ELF-1 (cell line): ENCODE measurements at places on chromosomes 12 and 14.
A peak's percentile ranks its signal among the peaks of the same experiment; 100 is the strongest.

GRCh38 chr12:18476861-18477260 lies 215.5 kb downstream of the PIK3C2G start:
- DNase-seq, result no peak

GRCh38 chr12:40262657-40263056 lies 37.9 kb downstream of the LRRK2 start:
- DNase-seq, result no peak

GRCh38 chr12:120719496-120720233 lies 6.0 kb upstream of the ACADS start:
- no peak for DNase-seq

DNA sequence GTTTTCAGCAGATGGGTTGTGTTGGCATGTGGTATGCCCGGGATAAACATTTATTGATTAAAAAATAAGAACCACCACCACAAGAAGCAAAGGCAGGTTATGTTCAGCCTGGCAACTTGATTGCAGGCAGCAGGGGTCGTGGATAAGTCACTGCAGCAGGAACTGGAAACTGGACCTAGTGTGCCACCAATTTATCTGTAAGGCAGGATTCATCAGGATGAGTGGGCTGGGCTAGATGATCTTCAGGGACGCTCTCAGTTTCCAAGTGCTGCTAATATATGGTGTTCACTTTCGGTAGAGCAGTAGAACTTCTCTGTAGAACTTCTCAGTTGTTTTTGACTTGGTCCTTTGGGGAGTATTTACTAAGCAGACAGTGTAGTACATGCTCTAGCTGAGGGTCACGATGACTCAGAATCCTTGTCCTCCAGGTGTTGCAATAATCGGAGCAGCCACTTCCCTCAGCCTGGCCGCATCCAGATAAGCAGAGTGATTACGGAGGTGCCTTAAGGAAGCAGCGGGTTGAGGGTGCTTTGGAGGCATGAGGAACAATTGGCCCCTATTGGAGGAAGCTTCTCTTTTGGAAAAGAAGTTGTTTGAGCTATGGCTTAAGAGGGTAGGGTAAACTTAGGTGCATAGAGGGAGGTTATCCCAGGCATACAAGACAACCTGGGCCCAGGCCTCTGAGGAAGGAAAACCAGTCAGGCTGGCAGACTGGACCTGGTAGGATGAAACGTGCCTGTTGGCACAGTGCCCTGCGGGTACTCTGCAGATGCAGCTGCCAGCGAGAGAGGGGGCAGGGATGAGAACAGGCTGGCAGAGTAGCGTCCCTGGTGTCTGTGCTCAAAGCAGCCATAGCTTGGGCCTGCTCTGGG lies 104.0 kb downstream of the GPR135 start:
- peak; percentile 34 for DNase-seq

DNA sequence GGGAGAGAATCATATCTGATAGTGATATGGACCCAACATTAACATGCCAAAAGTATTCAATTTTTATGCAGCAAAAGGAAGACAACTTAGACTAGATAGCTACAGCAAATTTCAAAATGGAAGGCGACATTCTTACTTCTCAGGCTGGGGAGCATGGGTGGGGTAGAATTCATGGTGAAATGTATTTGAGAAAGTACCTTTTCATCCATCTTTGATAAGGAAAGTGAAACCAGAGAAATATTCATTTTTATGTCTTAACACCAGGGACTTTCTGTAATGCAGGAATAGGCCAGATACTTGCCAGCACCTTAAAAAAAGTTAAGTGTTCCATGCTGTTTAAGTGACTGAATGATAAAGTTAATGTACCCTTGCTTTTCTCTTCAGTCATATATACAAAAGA lies 13.4 kb downstream of the BTG1 start:
- DNase-seq, result no peak

GRCh38 chr14:32607399-32607798 lies 278.3 kb downstream of the AKAP6 start:
- no peak for DNase-seq

DNA sequence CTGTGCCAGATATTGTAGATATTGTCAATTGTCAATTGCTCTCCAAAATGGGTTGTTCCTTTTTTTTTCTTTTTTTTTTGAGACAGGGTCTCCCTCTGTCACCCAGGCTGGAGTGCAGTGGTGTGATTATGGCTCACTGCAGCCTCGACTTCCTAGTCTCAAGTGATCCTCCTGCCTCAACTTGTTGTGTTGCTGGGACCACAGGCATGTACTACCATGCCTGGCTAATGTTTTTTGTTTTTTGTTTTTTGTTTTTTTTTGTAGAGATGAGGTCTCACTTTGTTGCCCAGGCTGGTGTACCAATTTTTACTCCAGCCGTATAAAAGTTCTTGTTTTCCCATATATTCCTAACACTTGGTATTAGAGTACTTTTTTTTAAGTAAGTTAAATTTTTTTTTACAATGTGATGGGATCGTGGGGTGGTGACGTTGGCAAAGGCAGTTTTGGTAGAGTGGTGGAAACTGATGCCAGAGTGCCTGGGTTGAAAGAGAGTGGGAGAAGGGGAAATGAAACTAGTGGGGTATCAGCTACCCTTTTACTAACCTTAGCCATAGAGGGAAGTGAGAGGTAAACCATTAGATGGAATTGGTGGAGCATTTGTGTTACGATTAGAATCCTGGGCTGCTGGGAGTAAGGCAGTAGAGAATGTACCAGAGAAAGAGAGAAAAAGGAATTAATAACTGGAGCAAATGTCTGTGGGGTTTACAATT lies 33.0 kb upstream of the CFAP54 start:
- DNase-seq, result no peak

GRCh38 chr12:66774929-66775328 lies 96.1 kb upstream of the GRIP1 start:
- no peak for DNase-seq

GRCh38 chr14:38950676-38951075 lies 152.4 kb downstream of the SEC23A start:
- peak; percentile 29 for DNase-seq

DNA sequence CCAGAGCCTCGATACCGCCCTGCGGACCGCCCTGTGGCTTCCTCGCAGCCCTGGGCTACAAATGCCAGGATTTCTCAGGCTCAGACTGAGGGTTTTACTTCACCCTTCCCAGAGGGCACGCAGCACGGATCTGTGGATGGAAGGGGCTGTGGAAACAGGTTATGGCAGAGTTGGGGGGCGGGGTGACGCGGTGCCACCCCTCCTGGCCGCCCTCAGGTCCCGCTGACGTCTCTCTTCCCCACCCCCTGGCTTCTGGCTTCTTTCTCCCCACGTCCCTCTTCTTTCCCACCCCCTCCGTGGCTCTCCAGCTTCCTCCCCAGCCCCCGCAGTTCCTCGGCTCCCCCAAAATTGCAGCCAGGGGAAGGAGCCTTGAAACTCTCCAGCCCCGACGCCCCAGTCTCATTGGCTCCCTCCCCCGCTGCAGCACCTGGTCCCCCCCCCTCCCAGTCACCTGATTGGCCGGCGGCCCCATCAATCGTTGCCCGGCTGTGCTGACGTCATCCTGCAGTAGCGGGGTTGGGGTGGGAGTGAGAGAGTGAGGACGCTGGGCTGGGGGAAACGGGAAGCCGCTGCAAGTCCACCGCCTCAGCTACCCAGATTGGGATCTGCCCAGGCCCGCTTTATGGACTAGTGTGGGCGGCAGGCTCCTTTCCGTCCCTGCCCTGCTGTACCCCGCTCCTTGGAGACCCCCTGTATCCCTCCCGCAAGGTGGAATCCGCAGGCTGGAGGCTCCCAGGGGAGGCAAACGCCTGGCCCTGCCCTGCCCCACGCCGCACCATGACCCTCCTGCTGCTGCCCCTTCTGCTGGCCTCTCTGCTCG lies at the start of gene CLSTN3:
CLSTN3 (plus strand) TSS at position 500 of the 820 bp plus-strand sequence; CDS start at position 778, 278 bp downstream.
- DNase-seq, result peak; percentile 82

DNA sequence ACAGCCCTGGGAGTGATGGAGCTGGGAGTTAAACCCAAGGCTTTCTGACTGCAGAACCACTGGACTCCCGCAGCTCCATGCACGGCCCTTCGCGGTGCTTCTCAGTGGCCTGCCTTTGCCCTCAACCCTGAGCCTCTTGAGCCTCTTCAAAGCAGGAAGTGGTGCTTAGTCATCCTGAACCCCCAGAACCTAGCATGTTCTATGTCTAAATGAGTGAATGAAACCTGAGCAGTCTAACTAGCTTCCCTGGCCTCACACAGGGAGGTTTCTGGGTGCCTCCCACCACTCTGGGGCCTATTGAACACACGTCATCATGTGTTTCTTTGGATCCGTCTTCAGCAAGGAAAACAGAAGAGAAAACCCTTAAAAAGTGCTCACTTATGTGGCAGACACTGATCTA lies 117.9 kb upstream of the SFSWAP start:
- DNase-seq, result no peak

- no peak for DNase-seq
Measured at GRCh38 chr12:53327435-53328042, 6.1 kb upstream of the AAAS start.

DNA sequence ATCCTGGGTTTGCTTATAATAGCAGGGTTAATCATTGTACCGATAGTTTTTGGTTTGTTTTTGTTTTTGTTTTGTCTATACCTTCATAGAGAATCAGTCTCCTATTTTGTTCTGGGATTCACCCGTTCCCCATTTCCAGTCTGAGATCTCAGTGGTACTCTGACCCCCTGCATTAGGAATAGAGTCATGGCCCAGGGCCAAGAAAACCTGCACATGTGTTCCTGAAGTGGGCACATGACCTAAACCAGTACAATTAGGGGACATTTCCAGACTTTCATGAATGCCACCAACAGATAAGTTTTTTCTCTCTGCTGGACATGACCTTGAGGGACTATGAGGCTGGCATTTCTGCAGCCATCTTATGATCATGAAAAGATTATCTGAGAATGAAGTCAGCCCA lies 52.5 kb downstream of the MRPL42 start:
- DNase-seq, result no peak

- DNase-seq, result no peak
Measured at GRCh38 chr12:18859400-18859799, 121.5 kb downstream of the CAPZA3 start.

GRCh38 chr14:33793398-33794110 lies 157.3 kb downstream of the EGLN3 start:
- DNase-seq, result no peak

- no peak for DNase-seq
Measured at GRCh38 chr12:124490584-124491305, 76.7 kb downstream of the NCOR2 start.

DNA sequence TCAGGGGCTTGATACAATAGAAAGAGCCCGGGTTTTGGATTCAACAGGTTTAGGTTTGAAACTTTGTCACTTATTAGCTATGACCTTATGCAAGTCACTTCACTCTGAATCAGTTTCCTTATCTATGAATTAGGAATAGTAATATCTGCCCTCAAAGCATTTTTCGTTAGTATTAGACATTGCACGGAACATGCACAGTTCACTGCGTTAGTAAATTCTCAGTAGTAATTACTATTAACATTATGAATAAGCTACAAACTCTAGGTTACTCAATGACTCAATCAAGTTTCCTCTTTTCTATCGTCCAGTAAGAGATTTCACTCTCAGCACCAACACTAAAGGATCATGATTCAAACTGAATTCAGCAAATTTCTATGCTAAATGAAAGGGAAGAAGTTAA lies 150.3 kb downstream of the CEP83 start:
- no peak for DNase-seq

- DNase-seq, result peak; percentile 56
Measured at GRCh38 chr14:104968541-104969401, 9.4 kb downstream of the AHNAK2 start.

- DNase-seq, result no peak
Measured at GRCh38 chr12:106296179-106296877, 6.2 kb upstream of the TCP11L2 start.

DNA sequence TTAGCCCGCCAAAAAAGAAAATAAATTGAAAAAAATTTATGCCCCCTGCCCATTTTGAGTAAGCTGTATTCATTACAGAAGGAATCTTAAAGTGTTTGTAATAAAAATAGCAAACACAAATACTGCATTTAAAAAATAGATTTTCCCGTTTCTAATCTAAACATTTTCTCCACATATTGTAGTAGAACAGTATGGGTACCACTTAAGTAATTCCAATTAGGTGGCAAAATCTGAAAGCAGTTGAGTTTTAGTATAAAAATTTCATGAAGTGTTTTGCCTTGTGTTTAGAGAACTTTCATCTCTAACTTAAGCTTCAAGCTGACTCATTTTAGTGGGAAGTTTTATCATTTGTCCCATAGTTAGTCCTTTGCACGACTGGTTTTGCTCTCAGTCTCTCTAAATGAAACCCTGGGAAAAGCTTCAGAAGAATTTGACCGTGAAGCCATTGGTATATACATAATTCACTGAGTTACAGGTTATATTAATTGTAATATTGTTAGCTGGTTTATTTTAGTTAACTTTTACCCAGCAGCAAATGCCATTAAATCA lies 214.6 kb downstream of the ERC1 start:
- no peak for DNase-seq

- peak; percentile 92 for DNase-seq
Measured at GRCh38 chr12:106139422-106140171, 843 bp upstream of the NUAK1 start.

DNA sequence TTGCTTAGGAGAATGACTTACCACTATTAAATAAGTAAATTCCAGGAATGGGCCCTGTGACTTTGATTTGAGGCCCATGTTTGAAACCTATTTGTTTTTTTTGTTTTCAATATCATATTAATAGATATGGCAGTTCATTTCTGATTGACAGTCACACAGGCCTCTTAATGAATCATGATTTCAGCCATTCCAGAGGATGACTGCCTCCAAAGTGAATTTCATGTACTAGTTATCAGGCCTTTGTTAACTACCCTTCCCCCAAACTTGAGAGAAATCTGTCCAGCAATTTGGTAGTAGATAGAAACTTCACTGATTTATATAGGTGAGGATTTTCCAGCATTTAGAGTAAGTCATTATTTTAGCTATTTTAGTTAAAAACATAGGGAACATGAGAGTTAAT lies 25.9 kb upstream of the GALNT16 start:
- no peak for DNase-seq

- DNase-seq, result no peak
Measured at GRCh38 chr14:54639611-54640010, 72.7 kb downstream of the SAMD4A start.

DNA sequence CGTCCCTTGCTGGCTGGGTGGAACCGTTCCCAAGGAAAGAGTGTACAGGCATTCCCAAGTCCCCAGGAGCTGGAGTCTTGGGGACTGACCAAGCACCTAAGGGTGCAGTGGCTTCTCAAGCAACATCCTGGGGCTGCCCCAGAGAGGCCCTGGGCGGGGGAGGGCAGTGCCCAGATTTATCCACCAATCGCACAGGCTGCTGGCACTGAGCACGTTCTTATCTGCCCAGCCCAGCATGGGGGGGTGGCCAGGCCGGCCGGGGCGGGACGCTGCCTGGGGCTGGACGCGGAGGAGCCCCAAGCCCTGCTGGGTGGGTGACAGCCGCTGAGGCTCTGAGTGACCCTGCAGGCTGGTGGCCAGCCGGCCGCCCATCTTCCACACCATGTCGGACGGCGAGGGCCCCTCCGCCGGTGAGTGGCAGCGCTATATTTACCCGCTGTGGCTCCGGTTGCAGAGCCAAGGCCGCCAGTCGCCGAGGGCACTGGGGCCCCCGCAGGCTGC lies 53.4 kb downstream of the CYP46A1 start:
- DNase-seq, result no peak

DNA sequence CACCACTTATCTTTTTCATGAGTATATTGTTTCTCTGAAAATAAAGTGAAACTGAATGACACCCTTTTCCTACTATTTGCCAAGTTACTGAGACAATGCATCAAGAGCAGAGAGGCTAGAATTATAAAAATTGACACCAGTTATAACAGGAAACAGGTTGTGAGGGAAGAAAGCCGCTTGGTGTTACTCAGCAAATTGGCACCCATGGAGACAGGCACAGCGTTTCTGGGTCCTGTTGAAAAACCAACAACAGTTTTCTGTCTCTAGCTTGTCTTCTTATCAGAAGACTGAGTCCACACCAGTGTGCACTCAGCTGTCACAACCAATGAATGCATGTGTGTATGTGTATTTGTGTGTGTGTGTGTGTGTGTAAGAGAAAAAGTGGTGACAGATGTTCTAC lies 267.7 kb downstream of the KCNH5 start:
- no peak for DNase-seq
